GM12864 (cell line): ENCODE measurements at places on chromosomes 2 and 18.
A peak's percentile ranks its signal among the peaks of the same experiment; 100 is the strongest.

GRCh38 chr2:138716183-138716582 is 64.0 kb downstream of the NXPH2 start:
- DNase-seq: no peak

DNA sequence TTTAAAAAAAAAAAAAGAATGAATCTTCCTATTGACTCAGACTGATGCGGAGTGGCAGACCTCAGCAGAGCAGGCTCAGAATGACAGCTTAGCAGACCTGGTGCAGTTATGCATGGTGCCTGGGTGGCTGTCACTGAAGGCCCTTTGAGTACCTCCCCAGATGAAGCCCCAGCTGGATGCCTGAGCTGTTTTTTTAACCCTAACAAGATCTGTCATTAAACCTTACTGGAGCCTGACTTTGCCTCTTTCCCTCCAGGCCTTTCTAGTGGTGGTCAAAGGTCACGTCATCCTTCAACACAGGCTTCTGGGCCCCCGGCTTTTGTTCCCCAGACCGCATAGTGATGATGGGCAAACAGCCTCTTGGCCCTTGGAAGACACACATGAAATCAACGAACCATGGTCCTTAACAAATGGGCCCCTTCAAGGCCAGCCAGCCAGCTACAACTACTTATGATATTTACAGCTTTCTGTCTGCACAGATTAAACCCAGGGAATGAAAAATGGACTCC is 138.3 kb upstream of the CYP1B1 start:
- no peak for DNase-seq

GRCh38 chr18:57836557-57836956 is 33.4 kb upstream of the ATP8B1 start:
- DNase-seq: no peak

DNA sequence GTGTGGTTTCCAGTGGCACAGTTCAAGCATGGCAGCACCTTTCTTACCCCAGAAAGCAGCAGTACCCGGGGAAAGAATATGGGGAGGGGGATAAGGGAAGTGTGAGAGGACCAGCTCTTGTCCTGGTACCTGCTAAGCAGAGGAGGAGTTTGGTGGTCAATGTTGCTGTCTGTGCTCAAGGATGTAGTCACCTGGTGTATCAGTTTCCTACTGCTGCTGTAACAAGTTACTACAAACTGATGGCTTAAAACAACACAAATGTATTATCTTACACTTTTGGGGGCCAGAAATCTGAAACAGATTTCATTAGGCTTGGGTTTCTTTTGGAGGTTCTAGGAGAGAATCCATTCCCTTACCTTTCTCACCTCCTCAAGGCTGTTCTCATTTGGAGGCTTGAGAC is 77.5 kb downstream of the VSNL1 start:
- DNase-seq: no peak

- no peak for DNase-seq
Observed at GRCh38 chr2:182038576-182038975, 52.9 kb downstream of the PPP1R1C start.

DNA sequence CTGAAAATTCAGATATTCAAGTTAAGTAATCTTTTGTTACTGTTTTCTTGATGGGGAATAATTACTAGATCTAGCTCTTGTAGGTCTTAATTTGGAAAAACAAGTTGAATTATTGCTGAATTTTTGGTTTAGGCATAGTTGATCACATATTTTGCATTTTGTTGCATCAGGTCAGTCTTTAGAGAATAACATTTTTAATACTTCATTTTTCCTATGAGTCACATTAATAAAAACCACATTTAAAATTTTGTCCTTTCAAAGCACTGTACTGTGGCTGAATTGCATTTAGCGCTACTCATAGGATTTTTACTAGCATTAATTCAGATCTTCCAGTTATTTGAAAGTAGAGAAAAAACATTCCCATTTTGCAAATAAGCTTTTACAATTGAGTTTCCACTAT is 23.2 kb downstream of the MAP4K4 start:
- DNase-seq: no peak

- no peak for DNase-seq
Observed at GRCh38 chr2:149903626-149904025, 316.1 kb upstream of the MMADHC start.

GRCh38 chr2:169806586-169806985 is 7.9 kb downstream of the SSB start:
- no peak for DNase-seq

DNA sequence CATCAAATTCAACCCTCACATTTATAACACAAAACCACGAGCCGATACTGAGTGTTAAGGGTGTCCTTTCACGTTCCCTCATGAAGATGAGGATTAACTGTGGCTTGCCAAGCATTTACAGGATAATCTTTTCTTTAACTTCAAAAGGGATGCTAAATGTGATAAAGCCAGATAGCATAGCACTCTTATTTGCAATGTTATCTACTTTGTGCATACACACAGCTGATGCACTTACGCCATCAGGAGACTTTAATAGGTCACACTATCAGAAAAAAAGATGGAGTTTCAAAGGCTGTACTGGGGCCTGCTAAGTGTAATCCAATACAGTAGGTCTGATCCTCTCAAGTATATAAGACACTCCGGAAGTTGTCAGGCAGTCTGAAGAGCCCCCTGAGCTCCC is 572.7 kb downstream of the PIK3C3 start:
- DNase-seq: no peak

DNA sequence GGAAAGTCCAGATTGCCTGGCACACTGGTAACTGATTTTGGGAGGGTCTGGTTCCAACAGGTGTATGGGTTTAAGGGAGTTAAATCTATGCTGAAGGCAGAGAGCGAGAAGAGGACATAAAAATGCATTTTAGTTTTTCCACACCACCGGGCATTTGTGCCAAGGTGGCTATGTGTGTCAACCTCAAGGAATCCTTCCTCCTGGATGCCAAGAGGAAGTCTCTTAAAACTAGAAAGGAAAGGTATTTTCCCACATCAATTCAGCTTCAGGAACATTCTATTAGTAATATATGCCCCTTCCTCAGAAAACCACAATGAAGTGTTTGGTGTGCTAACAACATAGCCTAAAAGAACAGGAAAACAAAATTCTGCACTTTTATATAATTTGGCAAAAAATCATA is 5.4 kb upstream of the GAREM1 start:
- no peak for DNase-seq

- no peak for DNase-seq
Observed at GRCh38 chr18:66729442-66730239, 125.8 kb upstream of the CDH19 start.

DNA sequence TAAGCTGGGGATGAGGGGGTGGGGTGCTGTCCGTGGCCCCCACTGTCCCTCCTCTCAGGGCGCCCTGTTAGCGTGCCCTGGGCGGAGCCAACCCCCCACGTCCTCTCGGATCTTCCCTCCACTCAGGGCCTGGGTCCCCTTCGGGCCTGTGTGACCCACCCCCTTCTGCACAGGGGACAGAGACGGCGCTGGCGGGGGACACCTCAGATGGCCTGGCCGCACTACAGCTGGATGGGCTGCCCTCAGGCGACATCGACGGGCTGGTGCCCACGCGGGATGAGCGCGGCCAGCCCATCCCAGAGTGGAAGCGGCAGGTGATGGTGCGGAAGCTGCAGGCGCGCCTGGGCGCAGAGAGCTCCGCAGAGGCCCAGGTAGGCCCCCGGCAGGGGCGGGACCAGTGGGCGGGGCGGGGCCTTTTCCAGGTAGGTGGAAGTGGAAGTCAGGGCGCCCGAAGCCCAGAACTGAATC is 9.9 kb upstream of the KLHL30 start:
- DNase-seq: no peak

- DNase-seq: peak; percentile 12
Observed at GRCh38 chr2:45585267-45585861, 25.7 kb downstream of the SRBD1 start.

DNA sequence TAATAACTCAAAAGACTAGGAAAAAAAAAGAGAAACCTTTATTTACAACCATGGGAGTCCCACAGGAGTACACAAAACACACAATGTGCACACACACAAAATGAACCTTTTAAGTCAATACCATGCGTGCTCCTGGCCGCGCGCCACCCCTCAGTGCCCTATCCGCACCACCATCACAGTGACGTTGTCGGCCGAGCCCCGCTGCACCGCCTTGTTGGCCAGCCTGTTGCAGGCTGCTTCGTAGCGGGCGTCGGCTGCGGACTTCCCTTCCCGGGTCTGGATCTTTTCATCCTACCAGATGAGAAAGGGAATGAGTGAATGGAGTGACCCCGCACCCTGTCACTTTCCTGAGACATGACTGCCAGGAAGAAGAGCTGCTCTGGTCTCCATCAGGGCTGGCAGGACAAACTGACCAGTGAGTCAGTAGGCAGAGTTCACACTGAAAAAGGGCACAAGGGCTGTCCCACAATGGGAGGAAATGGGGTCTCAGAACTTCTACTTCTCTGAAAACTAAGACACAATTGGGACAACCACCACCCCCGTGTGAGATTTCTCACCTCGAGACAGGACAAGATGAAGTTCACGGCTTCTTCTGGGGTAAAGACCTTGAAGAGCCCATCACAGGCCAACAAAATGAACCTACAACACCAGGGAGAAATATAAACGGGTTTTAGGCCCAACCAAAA is 11.8 kb downstream of the ERFE start:
- no peak for DNase-seq

DNA sequence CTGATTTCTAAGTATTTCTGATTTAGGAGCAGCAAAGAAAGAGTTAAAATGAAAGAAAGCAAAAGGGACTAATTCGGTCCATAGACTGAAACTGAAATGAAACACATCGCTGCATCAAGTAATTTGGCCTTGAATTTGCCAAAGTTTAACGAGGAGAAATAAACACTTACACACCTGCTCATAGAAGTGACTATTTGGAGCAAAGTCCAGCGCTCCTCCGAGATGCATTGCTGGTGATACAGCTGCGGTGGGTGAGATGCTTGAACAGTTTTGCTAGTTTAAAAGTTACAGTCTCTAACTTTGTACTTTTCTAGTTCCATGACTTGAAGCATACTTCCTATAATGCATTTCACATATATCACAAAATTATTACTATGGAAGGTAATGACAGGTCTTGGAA is 18.3 kb downstream of the GALR1 start:
- no peak for DNase-seq

DNA sequence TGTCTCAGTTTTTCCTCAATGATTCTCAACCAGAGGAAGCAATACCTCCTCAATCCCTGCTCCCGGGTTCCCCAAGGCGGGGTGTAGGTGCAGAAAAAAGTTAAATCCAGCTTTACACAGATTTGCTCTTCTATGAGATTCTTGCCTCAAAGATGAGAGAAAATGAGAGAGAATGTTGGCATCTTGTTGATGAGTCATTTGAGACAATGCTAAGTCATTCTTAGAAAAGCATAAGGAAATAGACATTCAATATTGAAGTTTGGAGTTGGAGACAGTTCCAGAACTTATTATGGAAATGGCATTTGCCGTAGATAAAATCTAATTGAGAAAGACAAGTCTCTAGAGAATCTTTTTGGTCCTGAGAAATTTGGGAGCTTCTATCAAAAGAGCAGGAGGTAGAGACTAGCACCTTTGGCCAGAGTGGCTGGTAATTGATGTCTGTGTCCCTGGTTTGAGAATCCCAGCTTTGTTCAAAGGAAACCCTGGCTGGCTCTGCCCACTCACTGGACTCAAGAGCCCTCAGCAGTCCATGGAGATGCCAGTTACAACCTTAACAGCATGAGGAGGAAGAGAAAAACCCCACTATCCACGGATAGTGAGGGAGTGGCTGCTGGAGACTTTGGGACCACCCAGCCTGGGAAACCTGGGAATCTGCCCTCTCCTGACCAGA is 181.2 kb downstream of the FAM124B start:
- DNase-seq: no peak

- DNase-seq: no peak
Observed at GRCh38 chr18:80109676-80110078, 615 bp downstream of the ADNP2 start.

- DNase-seq: no peak
Observed at GRCh38 chr2:40352041-40352702, 99.7 kb downstream of the SLC8A1 start.

DNA sequence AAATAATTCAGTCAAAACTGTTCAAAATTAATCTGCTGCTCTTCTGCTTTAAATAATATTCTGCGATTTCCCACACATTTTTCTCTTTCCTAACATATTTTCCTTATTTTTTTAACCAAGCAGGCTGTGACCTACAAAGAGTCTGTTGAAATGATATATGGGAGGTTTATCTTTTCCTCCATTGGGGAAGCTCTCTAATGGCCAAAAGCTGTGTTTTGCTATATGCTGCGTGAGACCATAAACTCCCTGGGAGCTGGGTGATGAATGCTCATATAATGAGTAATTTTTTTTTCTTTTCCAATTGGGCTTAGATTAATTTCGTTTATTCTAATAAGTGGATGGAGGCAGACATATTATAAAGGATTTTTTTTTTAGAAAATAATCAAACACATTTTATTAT is 72.2 kb upstream of the MAP2 start:
- no peak for DNase-seq

DNA sequence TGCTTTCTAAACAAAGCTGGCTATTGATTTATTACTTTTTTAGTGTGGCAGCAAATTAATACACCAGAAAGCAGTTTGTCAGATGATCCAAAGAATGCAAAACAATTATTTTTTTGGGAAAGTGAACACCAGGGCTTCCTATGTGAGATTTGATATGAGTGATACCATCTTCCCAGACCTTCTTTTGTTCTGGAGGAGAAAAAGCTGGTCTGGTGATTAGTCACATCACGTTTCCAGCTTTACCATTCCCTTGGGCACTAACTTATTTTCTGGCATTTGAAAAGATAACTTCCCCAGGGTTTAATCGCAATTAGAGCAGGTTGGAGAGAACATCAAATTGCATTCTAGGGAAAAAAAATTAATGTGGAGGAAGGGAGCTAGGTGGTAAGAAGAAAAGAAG is 182.9 kb upstream of the TANK start:
- no peak for DNase-seq
